Mesangial cell (primary cell): ENCODE measurements at places on chromosomes 1 and 21. TPM values are rescaled to one million over a fixed set of nuclear protein-coding genes. Genes with fewer than 3 reads are reported as not detected.

The XCL1 gene
- not detected in 2 replicates for total RNA-seq

The NHLH1 gene
- under 0.01 TPM in 2 replicates for total RNA-seq

The CFHR1 gene
- total RNA-seq: not detected in 2 replicates

The KRTAP26-1 gene
- total RNA-seq: not detected in 2 replicates

The SDC3 gene
- 52.0 and 72.0 TPM in 2 replicates for total RNA-seq

The CCDC185 gene
- total RNA-seq: under 0.01 TPM in 1 of 2 replicates, not detected in the other

The TNFRSF8 gene
- total RNA-seq: 0.13 and 0.16 TPM in 2 replicates

The CRNN gene
- not detected in 2 replicates for total RNA-seq

The FBXO2 gene
- 1.1 and 4.4 TPM in 2 replicates for total RNA-seq

The ZBTB37 gene
- 2.4 and 6.0 TPM in 2 replicates for total RNA-seq

The SLC16A4 gene
- total RNA-seq: 5.2 and 29.3 TPM in 2 replicates

The SPRR1B gene
- not detected in 2 replicates for total RNA-seq
